ENCODE measurements at places on chromosomes 2 and 18.
A peak's percentile ranks its signal among the peaks of the same experiment; 100 is the strongest.

GRCh38 chr2:31386648-31387047 is 27.9 kb downstream of the XDH start:
- no peak for DNase-seq

DNA sequence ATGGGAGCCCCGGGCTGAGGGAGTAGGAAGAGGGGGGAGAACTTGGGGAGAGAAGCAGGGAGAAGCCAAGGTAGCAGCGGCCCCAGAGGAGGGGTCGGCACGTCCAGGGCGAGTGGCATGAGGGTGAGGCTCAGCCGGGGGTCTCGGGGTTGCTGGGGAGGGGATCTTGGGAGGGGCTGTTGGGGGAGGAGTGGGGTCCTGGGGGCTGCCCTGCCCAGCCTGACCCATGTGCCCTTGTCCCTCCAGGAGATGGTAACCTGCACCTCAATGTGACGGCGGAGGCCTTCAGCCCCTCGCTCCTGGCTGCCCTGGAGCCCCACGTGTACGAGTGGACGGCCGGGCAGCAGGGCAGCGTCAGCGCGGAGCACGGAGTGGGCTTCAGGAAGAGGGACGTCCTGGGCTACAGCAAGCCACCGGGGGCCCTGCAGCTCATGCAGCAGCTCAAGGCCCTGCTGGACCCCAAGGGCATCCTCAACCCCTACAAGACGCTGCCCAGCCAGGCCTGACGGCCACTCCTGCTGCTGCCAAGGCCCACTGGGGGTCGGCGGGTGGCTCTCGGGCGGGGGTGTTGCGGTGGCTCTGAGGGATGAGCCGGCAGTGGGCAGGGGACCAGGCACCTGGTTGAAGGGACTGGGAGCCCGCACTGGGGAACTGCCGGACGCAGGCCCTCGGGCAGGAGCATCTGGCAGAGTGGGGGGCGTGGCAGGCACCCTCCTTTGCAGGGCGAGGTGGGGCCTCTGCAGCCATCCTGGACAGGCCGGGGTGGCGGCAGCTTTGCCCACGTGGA is 9.0 kb upstream of the GAL3ST2 start:
- DNase-seq = no peak

DNA sequence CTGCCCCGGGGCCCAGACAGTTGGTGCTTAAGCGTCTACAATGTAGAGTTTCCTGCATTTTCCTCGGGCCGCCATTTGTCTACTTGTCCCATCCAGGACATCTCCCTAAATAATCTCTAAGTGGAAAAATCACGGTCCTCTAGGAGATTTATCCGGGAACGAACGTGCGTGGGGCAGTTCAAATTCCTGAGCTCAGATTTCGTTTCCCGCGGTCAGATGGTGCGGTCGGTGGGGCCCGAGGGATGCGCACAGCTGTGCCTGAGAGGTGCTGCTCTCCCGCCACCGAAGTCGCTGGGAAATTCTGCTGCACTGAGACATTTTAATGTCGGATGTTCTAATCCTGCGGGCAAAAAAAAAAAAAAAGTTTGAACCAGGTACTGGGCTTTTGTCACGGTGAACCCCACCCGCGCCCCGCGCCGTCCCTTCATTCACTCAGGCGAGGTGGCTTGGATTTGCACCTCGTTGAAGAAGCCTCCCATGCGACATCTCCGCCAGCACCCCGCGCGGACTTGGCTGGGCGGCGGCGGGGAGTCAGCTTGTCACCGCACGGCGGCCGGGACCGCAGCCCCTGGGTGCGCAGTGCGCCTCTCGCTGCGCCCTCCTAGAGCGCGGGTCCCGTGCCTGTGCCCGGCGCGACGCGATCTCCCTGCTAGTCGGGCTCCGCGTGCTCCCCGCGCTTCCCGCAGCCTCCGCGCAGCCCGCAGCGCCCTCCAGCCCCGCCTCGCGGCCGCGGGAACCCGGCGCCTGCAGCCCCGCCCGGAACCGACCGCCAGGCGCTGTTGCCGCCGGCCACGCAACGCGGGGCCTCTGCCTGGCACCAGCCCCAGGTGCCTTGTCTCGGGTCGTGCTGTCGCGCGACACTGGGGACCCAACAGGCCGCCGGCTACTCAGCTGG is 191.9 kb upstream of the TCF4 start:
- peak; percentile 19 for DNase-seq

- no peak for DNase-seq
Observed at GRCh38 chr2:122670897-122671296, 915.4 kb downstream of the TSN start.

- DNase-seq = no peak
Observed at GRCh38 chr2:160124571-160124970, 62.2 kb upstream of the PLA2R1 start.

- DNase-seq = no peak
Observed at GRCh38 chr2:127590386-127591190, 55.1 kb downstream of the MYO7B start.

GRCh38 chr2:12607971-12608370 is 108.8 kb upstream of the TRIB2 start:
- DNase-seq = no peak

DNA sequence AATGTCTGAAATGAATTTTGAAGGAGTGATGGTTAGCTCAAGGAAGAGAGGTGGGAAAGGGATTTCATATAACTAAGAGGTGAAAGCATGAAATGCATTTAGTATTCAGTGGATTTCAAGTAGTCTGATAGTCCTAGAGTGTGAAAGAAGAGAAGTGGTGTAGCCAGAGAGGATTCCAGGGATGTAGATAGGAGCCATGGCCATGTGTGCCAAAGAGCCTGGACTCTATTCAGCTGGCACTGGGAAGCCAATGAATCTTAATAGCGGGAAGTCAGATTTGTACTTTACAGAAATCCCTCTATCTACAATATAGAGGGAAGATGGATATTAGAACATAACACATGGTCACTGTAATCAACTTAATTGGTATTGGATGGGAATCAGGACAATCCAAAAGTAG is 8.3 kb upstream of the BOLL start:
- DNase-seq = no peak

GRCh38 chr2:199463708-199464605 is 6.2 kb upstream of the SATB2 start:
- DNase-seq = no peak

- no peak for DNase-seq
Observed at GRCh38 chr2:22795287-22795866, 589.6 kb upstream of the KLHL29 start.

DNA sequence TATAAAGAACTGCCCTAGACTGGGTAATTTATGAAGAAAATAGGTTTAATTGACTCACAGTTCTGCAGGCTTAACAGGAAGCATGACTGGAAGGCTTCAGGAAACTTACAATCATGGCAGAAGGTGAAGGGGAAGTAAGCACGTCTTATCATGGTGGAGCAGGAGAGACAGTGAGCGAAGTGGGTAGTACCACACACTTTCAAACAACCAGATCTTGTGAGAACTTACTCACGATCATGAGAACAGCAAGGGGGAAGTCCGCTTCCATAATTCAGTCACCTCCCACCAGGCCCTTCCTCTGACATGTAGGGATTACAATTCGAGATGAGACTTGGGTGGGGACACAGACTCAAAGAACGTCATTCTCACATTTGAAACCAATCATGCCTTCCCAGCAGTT is 260.1 kb upstream of the FAM98A start:
- DNase-seq = no peak

- DNase-seq = no peak
Observed at GRCh38 chr2:178844269-178844668, 37.0 kb upstream of the TTN start.

DNA sequence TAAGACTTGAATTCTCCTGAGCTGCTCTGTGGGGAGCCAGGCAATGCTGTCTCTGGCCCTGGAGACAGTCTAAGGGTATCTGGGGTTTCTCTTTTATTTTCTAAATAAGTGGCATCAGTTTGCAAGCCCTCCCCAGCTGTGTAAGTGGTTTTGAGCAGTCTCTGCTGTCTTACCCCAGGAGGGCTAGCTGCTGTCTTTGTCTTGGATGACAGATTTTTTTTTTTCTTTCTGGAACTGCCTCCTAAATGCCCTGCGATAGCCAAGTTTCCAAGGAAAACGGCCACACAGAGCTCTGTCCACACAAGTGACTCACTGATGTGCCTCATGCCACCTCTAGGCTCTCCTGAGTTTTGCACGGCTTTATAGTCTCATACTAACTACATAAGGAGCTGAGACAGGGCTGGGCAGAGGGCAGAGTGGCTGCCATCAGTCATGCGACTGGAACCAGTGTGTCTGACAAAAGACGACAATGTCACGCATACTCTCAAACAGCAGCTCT is 37.2 kb upstream of the THOC1 start:
- no peak for DNase-seq

DNA sequence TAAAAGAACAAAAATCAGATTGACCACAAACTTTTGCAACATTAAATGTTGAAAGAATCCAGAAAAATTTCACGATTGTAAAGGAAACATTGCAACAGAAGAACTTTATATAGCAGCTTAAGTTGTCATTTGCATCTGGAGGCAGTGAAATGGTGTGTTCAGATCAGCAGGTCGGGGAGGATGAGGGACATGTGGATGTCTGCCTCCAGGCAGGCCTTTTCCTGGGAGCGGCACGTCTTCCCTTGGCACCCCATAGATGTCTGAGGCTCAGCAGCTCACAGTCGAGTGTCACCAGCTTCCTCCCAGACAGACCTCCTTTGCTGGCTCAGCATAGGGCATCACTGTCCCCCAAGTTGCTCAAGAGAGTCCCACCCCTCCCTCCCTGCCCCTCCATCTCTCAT is 44.3 kb upstream of the ASB1 start:
- DNase-seq = no peak

- DNase-seq = no peak
Observed at GRCh38 chr2:170189757-170190156, 11.8 kb downstream of the MYO3B start.

DNA sequence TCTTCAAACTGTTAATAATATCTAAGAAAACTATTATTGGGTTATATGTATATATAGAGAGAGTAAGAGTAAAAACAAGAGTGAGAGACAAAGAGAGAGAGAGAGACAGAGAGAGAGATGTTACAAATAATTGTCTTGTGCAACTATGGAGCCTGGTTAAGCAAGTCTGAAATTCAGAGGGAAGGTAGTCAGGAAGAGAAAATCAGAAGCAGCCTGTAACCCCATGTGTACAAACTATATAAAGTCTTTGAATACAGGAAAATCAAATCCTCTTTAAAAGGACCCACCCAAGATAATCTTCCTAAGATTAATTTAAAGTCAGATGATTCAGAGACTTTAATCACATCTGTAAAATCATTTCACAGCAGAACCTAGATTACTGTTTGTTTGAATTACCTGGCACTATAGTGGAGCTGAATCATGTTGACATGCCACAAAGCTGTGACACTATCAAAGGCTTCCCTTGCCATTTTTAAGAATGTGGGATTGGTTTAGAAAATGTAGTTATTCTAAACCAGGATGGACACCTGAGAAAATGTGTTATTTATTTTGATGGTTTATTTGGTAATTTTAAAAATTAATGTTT is 301.7 kb upstream of the FSIP2 start:
- DNase-seq = no peak

DNA sequence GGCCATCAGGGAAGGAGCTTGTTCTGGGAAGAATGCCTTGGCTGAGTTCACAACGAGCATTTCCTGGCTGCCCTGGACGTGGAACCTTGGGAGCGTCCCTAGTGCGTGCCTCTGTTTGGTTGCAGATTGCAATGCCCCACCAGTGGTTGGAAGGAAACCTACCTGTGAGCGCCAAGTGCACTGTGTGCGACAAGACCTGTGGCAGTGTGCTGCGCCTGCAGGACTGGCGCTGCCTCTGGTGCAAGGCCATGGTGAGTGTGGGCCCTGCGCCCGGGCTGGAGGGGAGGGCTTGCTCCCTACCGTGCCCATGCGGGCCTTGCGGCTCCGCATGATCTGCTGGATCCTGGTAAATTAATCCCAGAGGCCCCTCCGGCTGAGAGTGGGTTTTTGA is 81.9 kb downstream of the DGKD start:
- DNase-seq = no peak

- no peak for DNase-seq
Observed at GRCh38 chr18:12843420-12844350, 40.4 kb downstream of the PTPN2 start.

DNA sequence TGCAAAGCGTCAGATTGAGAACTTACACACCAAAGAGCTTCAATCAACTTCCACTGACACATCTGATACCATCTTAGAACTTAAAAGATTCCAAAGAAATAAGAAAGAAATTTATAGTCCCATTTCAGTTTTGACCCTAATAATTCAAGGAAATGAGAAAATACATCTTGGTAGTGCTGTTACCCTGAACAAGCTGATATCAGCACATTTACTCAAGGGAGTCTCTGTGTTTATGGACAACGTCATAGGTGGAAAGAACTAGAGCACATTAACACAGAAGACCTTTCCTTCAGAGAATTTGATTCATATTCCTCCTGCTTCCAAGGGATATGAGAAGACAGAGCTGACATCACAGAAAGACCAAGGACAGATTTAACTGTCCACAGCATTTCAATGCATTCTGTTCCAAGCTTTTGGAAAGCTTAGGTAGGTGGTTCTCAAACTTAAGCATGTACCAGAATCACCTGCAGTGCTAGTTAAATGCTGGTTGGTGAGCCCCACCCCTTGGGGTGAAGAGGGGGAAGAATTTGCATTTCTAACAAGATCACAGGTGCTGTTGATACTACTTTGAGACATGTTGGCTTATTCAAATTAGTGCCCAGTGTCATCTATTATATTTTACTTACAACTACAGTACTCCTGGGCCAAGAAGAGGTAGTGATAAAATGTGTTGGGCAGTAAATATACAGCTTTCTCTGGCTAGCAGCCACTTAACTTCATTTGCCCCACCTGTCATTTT is 59.8 kb downstream of the LDAH start:
- DNase-seq = no peak

DNA sequence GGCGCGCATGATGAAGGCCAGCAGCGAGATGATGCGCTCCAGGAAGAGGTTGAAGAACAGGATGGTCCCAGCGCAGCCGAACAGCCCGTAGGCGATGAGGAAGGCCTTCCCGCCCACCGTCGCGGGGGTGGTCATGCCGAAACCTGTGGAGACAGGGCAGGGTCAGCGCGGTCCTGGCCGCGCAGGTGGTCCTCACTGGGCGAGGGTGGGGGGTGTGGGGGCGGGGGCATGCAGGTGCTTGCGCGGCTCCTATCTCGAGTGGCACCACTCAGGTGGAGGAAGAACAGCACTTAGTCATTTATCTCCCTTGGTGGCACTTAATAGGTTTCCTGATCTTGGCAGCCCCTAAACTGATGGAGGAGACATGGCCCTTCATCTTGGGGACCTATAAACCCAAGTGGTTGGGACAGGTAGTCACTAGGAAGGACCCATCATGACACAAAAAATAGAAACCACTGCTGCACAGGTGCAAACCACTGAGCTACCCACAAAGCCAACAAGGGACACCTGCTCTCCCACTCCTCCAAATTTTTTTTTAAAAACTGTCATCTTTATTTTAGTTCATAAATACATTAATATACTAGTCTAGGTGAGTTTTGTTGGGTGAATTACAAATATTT is 118.8 kb downstream of the MSH2 start:
- peak; percentile 7 for DNase-seq

DNA sequence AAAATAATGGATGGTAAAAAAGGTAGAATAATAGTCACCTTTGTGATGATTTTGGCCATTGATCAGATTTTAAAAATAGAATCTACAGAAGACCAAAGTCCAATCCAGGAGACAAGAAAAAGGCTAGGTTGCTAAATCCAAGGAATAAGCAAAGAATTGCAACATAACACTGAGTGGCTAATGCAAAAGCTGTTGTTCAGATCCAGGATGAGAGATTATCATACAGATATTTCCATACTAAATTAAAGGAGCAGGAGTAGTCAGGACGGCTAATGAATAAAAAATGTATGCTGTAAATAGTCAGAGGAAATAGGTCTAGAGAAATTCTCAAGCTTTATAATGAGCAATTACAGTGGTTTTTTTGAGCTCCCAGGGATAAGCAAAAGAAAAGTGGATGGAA is 745.9 kb upstream of the ACVR2A start:
- DNase-seq = no peak

Data from CD4-positive, alpha-beta T cell treated with Interferon alpha-2 for 1 hour (primary cell).